ENCODE measurements at places on chromosomes 1 and 21.

DNA sequence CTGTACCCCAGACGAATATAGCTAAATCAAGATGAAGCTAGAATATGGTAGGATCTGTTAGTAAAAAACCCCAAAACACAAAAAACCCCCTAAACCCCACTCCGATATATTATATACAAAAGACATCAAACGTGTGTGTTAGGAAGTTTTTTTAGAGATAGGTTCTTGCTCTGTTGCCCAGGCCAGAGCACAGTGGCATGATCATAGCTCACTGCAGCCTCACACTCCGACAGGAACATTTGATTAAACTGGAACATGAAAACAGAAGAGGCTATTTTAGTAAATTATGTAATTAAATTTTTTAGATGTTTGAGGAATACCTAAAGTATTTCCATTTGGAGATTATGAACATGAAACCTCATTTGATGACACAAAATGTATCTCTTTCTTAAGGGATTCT lies 8.2 kb upstream of the RYR2 start:
- no peak for DNase-seq

DNA sequence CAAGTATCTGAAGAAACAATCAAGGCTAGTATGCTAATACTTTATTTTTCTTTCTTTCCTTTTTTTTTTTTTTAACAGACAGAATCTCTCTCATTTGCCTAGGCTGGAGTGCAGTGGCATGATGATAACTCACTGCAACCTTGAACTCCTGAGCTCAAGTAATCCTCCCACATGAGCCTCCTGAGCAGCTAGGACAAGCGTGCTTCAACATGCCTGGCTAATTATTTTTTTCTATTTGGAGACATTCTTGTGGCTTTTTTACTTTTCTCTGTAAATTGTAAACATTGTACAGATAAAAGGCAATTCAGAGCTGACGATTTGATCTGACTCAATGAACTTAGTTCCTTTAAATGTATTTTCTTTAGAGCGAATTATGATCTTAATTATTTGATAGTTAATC lies 41.4 kb downstream of the CCDC18 start:
- DNase-seq, result no peak

- no peak for DNase-seq
Measured at GRCh38 chr21:37869661-37870060, 46.6 kb downstream of the KCNJ6 start.

DNA sequence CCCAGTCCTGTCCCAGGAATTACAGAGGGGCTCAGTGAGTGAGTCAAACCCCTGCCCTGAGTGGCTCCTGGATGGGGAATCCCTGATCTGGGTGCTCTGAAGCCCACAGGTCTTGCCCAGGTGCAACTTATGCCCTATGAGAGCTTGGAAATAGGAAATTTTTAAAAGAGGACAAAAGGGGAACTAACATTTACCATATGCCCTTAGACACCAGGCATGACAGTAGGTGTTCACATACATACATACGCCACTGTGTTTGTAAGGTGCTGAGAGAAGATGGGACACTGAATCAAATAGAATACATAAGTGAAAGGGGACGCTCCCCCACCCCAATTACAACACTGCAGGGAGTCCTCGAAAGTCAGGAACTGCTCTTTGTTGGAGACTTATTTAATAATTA lies 1.4 kb downstream of the CFAP45 start:
- no peak for DNase-seq

GRCh38 chr1:205668951-205669340 lies 11.4 kb downstream of the SLC45A3 start:
- no peak for DNase-seq

DNA sequence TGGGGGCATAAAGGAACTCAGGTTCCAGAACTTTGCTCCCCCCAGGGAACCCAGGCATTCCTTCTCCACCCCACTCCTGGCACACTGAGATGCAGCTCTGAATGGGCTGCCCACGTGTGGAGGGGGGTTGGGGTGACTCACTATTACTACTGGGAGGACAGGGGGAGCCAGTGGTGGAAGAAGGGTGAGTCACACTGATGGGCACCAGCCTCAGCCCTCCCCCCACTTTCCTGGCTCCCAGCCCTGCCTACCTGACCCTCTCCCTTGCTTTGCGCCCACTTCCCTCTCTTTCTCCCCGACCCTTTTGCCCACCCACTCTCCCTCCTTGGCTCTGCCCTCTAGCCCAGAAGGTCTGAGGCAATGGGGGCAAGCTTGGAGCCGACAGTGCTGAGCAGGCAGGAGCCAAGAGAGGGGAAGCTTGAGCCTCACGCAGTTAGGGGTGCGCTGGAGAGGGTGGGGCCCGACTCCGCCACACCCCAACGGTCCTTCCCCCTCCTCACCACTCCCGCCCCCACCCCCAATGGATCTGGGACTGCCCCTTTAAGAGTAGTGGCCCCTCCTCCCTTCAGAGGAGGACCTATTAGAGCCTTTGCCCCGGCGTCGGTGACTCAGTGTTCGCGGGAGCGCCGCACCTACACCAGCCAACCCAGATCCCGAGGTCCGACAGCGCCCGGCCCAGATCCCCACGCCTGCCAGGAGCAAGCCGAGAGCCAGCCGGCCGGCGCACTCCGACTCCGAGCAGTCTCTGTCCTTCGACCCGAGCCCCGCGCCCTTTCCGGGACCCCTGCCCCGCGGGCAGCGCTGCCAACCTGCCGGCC lies at the start of gene LMNA:
Gene LMNA (plus strand): TSS at position 611 of the 818 bp plus-strand sequence. CDS start 208 bp downstream, outside the sequence.
- DNase-seq, result peak; percentile 63

- DNase-seq, result no peak
Measured at GRCh38 chr1:110897681-110898080, 24.7 kb downstream of the CD53 start.

DNA sequence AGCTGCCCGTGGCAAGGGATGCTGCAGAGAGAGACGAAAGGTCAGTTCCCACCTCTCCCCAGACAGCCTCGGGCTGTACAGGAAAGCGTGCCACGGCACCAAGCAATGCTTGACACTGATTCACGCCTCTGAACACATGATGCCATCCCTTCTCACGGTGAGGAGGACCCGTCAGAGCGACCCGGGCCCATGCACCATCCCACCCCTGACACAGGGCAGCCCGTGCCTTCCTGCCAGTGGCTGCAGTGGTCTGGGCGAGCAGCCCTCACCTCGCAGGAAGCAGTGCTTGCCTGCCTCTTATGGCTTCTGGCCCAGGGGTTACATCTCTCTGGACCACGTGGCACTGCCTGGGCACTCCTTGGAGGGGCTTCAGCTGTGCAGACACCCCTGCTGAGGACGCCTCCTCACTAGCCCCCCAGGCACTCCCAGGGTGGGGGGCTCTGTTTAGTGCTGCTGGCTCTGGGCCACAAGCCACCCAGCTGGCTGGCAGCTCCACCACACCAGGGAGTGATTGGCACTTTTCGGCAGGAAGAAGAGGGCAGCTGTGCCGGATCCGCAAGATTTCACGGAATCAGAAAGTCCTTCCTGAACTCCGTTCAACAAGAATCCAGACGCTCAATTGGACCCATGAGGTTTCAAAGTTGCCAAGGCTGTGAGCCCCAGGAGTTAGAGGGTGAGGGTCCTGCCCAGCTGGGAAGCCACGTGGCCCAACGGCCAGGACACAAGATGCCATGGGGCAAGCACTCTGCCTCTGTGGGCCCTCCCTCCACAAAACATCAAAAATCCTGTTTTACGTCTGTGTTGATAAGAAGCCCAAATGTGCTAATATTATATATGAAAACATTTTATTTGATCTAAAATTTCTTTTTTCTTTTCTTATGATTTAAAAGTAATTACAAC lies 34.8 kb upstream of the SLC19A1 start:
- no peak for DNase-seq

GRCh38 chr1:91689641-91690481 lies 189.2 kb downstream of the CDC7 start:
- no peak for DNase-seq

GRCh38 chr1:206662396-206663092 lies 22.2 kb upstream of the MAPKAPK2 start:
- no peak for DNase-seq
